ENCODE measurements at places on chromosomes 16 and 17. TPM values are rescaled to one million over a fixed set of nuclear protein-coding genes. Genes with fewer than 3 reads are reported as not detected.

The ST6GALNAC1 gene
- polyA plus RNA-seq, result not detected

The MYH2 gene
- polyA plus RNA-seq, result 0.04 TPM

The KRTAP4-9 gene
- not detected for polyA plus RNA-seq

The SLFN14 gene
- not detected for polyA plus RNA-seq

The TPSAB1 gene
- polyA plus RNA-seq, result not detected

The PYY gene
- not detected for polyA plus RNA-seq

The TAF15 gene
- 45.8 TPM for polyA plus RNA-seq

The HBZ gene
- not detected for polyA plus RNA-seq

The TTLL6 gene
- polyA plus RNA-seq, result not detected

The LRRC46 gene
- 0.12 TPM for polyA plus RNA-seq

The KRTAP4-4 gene
- polyA plus RNA-seq, result not detected

The PRSS27 gene
- polyA plus RNA-seq, result 5.9 TPM

The FBXL20 gene
- 15.5 TPM for polyA plus RNA-seq

The SLC22A31 gene
- not detected for polyA plus RNA-seq

The STH gene
- polyA plus RNA-seq, result not detected

The SLC38A8 gene
- not detected for polyA plus RNA-seq

The EPX gene
- not detected for polyA plus RNA-seq

The CYB561 gene
- 14.3 TPM for polyA plus RNA-seq

The ATP2A1 gene
- polyA plus RNA-seq, result 0.54 TPM

The ZMYND15 gene
- polyA plus RNA-seq, result not detected

The ITGAD gene
- polyA plus RNA-seq, result not detected

The KRTAP9-4 gene
- not detected for polyA plus RNA-seq

The WSB1 gene
- polyA plus RNA-seq, result 1,855 TPM

The CEMP1 gene
- polyA plus RNA-seq, result 0.46 TPM

The FAM20A gene
- not detected for polyA plus RNA-seq

The AFMID gene
- polyA plus RNA-seq, result 27.1 TPM

The KRT34 gene
- not detected for polyA plus RNA-seq

The KRT28 gene
- not detected for polyA plus RNA-seq

The PLA2G10 gene
- not detected for polyA plus RNA-seq

The KRTAP3-1 gene
- not detected for polyA plus RNA-seq

The PIPOX gene
- 4.4 TPM for polyA plus RNA-seq

The GRAPL gene
- not detected for polyA plus RNA-seq
